Activated T-cell treated with anti-CD3 and anti-CD28 coated beads for 1 hour (primary cell): ENCODE measurements at places on chromosomes 16 and 17.

- DNase-seq: no peak
Observed at GRCh38 chr16:58293449-58293848, 1.4 kb downstream of the PRSS54 start.

DNA sequence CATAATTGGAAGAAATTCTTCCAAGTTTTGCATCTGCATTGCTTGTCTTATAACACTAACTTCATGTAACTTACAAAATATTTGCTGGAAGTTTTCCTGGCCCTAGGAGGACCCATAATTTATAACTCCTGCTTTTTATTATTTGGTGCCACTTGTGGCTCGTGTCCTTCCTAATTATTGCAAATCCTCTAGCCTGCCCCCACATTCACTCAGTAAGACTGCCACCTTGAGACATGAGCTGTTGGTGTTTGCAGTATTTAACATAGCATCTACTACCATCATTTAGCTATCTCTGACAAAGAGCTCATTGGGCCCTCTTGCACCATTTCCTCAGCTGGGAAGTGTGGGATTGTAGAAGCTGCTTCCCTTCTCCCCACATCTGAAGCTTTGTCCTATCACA is 49.5 kb downstream of the FTO start:
- DNase-seq: no peak

- no peak for DNase-seq
Observed at GRCh38 chr16:51053775-51054174, 97.3 kb downstream of the SALL1 start.

GRCh38 chr17:57672971-57673370 is 72.1 kb downstream of the CCDC182 start:
- DNase-seq: no peak

DNA sequence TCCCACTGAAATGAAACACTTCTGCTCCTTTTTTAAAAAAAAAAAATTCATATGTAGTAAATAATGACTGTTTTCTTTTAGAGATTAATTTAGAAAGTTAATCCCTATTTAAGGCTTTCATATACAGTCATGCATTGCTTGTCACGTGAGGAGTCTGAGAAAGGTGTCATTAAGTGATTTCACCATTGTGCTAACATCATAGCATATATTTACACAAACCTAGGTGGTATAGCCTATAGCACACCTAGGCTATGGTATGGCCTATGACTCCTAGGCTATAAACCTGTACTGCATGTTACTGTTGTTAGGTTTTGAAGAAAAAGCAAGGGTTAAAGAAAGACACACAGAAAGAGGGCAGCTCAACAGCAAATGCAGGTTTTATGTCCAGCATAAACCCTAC is 13.7 kb downstream of the PPY start:
- no peak for DNase-seq

- DNase-seq: no peak
Observed at GRCh38 chr16:4314532-4315185, 1.2 kb upstream of the GLIS2 start.

DNA sequence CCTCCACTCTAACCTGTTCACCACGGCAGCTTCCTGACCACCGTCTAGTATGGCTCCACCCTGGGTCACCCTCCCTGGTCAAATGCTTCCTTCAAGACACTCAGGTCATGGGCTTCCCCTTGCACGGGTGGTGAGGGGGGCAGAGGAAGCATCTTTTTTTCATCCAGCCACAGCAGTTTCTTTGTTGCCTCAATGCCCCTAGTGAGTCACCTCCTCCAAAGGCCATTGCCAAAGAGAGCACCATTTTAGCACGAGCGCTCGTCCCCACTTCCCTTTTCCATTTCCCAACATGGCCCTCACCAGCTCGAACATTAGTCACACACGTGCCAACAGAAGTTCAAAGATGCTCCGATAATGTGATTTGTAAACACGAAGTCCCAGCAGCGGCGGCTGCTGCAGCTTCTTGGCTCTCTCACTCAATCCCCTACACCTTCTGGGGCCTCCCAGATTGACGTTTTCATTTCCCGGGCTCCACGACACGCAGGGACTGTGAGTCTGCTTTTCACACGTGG is 134.6 kb downstream of the GAS7 start:
- no peak for DNase-seq

DNA sequence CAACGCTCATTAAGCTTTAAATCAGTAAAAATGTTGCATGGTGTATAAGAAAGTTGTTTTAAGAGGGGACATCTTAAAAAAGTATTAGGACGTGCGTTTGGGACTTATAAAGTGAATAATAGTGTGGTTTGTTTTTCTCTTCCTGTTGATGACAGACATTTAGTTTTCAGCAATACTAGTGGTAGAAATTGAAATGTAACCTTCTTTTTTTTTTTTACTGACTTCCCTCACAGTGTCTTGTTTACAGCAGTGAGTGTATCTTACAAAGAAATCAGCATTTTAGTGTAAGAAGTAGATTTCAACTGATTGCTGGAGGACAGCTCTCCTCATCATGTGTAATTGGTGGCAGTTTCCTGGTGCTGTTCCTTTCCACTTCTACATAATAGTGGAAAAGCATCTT is 39.6 kb downstream of the CYLD start:
- DNase-seq: no peak

- DNase-seq: no peak
Observed at GRCh38 chr17:29086628-29087332, 43.8 kb downstream of the PIPOX start.

DNA sequence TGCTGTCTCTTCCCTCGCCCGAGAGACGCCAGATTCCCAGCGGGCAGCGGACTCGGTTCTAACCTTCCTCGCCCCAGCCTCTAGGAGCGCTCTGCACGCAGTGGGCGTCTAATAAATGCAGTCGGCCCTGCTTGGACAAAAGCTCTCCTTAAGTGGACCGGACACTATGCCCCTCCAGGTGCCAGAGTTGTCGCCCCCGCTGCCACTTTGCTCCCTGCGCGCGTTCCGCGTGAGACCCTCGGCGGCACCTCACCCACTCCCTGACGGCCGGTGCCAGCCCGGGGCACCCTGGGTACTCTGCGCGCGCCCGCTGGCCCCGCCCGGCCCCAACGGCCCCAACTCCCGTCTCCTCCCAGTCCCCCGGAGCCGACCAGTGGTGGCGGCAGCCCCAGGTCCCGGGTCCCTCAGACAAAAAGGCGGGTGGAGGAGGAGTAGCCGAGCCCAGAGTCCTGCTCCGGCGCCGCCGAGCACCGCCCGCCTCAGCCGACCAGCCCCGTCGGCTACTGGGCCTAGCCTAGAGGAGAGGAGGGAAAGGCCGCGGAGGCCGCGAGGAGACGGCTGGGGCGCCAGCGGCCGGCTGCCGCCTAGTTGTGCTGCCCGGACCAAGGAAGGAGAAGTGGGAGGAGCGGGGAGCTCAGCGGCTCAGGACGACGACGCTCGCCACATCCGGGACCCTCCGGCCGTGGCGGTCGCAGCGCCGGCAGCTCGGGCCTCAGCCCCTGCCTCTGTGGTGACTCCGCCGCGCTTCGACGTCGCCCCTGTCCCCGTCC is 123.0 kb downstream of the GOSR1 start:
- DNase-seq: peak; percentile 36

GRCh38 chr16:23248261-23249194 is 53.6 kb upstream of the SCNN1B start:
- no peak for DNase-seq

GRCh38 chr17:41863074-41863848 is 2.0 kb downstream of the KLHL11 start:
- no peak for DNase-seq

DNA sequence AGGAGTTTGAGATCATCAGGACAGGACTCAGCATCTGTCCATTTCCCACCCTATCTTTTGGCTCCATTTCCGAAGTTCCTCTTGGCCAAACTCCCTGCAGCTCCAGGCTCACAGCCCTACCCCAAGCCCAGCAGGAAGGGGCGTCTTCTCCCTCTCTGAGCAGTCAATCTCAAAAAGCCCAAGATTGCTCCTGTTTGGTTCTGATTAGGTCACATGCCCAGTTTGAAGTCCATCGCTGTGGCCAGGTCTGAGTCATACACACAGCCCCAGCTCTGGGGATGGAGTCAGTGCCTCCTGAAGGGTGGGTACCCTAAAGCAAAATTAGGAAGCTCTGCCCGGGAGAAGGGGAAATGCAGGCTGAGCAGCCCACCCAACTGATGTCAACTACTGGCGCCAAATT is 23.9 kb downstream of the SNX20 start:
- no peak for DNase-seq

- DNase-seq: no peak
Observed at GRCh38 chr16:11010575-11011221, 66.3 kb downstream of the CLEC16A start.

DNA sequence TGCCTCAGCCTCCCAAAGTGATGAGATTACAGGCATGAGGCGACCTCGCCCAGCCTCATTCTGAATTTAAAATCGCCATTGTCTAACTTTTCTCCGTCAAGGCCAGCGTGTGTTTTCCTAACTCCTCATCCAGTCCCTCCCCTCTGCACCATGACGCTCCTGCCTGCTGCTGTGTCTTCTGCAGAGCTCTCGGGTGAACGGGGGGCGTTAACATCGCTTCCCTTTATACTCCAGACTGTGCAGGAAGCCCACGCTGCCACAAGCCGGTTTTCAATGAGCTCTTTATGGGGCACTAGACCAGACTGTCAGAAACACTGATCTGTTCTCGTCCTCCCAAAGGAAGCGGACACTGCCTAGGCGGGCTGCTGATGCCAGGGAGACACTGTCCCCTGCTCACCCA is 13.2 kb downstream of the AANAT start:
- DNase-seq: no peak

GRCh38 chr16:18789515-18789849 is 652 bp downstream of the RPS15A start:
- DNase-seq: no peak

DNA sequence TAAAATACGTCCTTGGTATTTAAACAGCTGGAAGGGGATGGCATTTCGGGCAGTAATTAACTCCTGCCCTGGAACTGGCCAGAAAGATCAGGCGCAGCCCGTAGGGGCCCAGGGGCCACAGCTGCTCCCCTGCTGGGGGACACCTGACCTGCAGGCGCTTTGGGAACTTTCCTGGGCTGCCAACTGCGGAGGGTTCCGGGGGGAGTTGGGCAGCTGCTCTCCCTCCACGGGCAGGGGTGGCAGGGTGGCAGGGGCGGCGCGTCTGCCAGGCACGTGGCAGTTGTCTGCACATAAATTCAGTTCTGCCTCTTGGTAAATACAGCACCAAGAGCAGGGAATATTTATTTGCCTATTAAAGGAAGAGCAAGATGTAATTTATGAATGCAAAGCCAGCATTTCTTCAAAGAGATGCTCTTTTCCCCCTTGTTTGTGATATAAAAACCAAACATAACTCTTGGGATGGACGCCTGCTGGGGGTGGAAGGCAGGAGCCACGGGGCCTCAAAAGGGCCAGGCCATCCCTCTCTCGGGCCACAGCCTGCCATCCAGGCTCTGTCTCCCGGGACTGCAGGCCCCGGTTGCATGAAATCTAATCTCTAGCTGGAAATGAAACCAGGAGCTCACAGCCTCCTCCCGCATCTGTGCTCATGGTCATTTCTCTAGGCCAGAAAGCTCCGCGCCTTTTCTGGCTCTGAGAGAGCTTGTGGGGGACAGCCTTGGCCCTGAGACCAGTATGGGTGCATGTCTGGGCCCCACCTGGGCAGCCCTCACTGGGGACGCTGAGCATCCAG is 29.9 kb upstream of the CHMP6 start:
- DNase-seq: no peak

DNA sequence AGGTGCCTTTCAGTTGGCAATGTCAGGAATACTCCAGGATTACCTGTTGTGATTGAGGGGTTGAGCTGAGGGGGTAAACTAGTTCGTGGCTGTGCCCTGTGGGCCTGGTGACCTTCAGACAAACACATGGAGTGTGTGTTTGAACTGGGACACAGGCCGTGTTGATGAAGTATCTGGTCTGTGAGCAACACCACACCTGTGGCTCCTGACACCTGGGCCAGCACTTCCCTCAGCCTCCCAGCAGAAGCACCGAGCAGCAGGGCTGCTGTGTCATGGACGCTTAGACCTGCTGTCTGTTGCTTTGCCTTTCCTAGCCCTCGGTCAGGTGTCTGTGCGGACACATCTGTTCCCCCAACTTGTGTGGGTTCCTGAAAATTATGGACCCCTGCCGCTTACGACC is 82.9 kb downstream of the KSR1 start:
- no peak for DNase-seq

DNA sequence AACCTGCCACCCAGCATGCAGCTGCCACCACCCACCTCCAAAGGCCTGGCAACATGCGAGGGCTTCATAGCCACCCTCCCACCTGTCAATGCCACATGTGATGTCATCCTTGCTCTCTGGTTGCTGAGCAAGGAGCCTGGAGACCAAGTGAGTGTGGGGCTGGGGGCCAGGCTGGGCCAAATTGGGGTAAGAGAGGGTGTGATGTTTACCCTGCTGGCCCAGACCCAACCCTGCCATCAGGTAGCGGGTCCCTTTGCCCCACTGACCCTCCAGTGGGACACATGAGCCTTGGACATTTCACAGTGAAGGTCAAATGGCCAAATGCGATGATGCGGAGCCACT is 8.9 kb downstream of the ALOX15B start:
- DNase-seq: no peak

- no peak for DNase-seq
Observed at GRCh38 chr16:48378836-48379235, 6.4 kb downstream of the SIAH1 start.

GRCh38 chr16:12084436-12084835 is 107.9 kb downstream of the SNX29 start:
- DNase-seq: no peak

GRCh38 chr17:7849130-7849750 is 5.6 kb upstream of the TMEM88 start:
- no peak for DNase-seq

DNA sequence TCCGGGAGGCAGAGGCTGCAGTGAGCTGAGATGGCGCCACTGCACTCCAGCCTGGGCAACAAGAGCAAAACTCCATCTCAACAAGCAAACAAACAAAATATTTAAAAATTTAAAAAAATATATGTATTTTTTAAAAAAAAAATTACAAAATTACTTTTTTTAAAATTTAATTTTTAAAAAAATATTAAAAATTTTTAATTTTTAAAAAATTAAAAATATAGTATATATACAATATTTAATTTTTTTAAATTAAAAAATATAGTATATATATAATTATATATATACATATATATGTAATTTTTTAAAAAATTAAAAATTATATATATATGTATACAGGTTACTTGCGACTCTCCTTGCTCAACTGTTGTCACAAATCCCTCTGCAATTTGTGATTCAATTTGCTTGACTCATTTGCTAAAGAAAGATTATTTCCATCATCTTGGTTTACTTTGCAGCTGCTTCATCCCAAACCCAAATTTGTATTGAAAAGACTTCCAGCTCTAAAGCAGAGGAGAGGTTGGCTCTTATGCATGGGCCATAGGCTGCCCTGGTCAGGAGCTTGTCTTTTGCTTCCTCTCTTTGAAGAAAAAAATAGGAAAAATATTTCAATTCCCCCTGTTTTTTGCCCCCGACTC is 247.4 kb upstream of the IRX3 start:
- no peak for DNase-seq

GRCh38 chr17:71145486-71145885 is 975.3 kb upstream of the SOX9 start:
- no peak for DNase-seq

DNA sequence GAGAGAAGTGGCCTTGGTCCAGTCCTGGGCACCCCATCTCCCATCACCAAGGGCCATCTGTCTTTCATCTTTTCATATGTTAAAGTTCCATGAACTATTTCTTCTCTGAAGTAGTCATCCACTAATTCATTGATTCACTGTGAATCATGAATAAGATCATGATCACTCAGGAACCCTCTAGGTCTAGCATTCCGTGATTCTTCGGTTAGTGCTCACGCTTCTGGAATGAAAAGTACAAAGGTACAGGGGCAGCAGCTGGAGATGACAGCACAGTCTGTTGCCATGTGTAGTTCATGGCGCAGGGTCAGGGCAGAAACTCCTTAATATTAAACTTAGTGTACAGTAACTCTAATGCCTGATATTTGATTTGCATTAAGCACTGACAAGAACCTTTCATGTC is 127.1 kb downstream of the CDH13 start:
- no peak for DNase-seq
